Activated T-cell treated with anti-CD3 and anti-CD28 coated beads, Interleukin-2, amount 50 U/mL, for 24 hours (primary cell): ENCODE measurements at places on chromosomes 7 and 10.

DNA sequence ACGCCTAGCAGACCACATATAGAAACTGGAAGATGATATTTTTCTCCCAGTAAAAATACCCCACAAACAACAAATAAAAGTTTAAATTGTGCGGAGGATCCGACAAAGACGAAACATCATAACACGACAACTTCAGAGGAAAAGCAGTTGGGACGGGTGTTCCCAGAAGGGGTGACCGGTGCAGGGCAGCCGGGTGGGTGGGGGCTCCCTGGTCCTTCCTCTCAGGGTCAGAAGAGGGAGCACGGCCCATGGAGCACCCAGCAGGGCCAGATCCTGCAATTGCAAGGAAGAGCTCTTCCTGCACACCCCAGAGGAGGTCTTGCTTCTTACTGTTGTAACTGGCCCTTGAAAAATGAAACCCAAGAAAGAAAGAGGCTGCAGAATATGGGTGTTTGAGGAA is 608.5 kb upstream of the MKI67 start:
- no peak for DNase-seq

DNA sequence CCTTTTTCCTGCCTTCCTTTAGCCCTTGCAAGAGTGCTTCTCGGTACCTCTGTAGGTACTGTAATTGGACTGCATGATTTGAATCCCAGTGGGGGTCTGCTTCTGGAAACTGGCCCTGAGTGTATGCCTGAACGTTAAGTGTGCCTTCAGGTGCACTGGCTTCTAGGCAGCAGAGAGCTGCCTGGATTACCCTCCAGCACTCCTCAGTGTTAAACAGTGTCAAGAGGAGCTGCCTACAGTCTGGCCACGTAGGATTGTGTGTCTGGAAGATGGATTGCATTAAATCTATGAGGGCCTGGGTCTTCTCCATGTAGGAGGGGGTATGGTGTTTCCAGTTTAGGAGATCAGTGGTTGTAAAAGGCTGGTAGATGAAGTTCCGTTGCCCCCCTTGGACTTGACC is 103.7 kb downstream of the TRIM24 start:
- DNase-seq: no peak

DNA sequence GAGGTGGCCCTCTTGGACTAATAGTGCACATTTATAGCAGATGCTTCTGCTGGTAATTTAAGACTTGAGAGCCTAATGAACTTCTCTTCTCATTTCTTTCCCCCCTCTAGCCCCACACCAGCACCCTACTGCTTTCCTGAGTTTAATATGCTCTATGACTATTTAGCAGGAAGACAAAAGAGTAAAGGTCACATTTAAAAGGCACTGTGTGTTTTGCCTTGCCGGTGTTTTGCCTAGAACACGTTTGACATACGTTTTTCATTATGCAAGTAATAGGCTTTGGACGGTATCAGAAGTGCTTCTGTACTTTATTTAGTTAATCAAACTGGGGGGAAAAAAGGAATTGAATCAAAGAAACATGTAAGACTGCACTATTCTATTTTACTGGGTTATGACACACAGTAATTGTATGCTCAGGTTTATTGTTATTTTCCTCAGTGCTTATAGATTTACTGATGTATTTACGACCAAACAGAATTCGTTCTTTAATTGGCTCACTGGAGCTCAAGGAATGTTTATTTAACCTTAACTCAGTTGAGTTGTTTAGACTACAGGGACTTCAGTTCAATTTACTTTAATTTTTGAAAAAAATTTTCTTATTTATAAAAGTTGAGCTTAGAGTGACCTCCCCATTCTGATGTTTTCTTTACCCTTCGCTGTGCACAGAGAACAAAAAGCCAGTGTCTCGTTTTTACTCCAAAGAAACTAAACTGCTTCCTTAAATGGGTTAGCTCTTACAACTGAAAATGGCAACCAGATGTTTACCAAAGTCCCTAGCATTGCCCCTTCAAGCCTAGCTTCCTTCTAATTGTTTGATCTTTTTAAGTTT is 35.4 kb downstream of the CPED1 start:
- DNase-seq: no peak

GRCh38 chr10:10787586-10787985 is 230.1 kb upstream of the CELF2 start:
- DNase-seq: no peak

- no peak for DNase-seq
Measured at GRCh38 chr7:150503581-150503980, 11.1 kb upstream of the GIMAP7 start.

- DNase-seq: no peak
Measured at GRCh38 chr10:72086466-72087391, 1.6 kb downstream of the SPOCK2 start.

DNA sequence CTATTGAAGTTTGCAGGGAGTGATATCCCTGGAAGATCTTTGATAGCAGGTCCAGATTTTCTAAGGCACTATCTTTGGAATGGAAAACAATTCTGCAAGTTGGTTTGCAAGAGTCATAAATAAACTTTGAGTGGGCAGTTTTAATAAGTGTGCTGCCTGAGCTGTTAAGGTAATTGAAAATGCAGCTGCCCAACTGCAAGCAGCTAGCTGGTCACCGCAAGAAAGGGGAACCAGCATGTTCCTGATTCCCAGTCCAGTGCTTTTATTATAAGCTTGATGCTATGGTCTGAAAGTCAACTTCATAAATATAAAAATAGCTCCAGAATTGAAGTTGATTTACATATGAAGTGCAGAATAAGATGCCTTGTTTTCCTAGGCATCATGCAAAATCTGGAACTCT is 308.4 kb downstream of the ZNF248 start:
- no peak for DNase-seq

DNA sequence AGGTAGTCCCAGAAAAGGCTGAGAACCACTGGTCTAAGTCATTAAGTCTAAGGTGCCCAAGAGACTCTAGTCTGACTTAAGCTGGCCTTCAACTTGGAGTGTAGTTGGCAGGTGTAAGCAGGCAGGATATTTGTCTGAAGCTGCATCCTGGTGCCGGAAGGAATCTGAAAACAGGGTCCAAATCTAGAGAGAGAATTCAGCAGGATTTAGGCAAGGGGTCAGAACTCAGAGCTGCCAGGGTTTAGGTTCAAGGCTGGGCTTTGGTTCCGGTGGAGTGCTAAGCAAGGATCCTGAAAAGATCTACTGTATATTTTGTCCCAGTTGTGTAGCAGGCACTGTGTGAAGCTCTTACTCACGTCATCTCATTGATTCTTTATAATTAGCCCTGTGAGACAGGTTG is 16.5 kb upstream of the SEPTIN7 start:
- no peak for DNase-seq

GRCh38 chr7:30223896-30224295 is 60.5 kb upstream of the ZNRF2 start:
- no peak for DNase-seq

DNA sequence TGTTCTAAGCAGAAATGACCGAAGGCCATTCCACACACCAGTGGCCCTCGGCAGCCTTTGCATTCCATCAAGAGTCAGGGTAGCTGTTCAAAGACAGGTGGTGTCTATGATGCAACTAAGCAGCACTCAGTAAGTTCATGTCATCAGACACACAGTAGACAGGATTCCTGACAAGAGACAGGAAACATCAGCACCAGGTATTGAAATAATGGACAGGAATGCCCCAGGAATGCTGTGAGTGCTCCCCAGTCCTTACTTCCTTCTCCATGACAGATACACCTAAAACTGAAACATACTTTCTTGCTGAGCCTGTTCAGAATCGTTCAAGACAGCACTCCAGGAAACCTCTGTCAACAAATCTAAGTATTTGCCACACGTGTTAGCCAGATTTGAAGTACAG is 204.4 kb downstream of the TPST1 start:
- DNase-seq: no peak

GRCh38 chr7:81162771-81163525 is 244.1 kb upstream of the SEMA3C start:
- no peak for DNase-seq

DNA sequence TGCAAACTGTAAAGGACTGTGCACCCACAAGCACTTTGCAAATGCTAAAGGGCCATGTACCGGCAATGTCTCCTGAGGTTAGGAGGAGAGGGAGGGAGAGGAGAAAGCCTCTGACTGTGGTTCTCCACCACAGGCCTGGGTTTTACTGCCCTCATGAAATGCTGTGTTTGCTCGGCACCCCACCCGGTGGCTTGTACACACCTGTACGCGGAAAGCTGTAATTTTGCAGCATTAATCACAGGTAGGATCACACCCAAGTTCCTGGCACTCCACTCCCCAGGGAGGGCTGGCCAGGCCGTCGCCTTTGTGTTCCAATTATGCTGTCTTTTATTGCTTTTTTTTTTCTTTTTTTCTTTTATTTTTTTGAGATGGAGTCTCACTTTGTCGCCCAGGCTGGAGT is 78.5 kb upstream of the MYL10 start:
- DNase-seq: no peak

GRCh38 chr7:132255115-132255797 is 321.0 kb downstream of the PLXNA4 start:
- DNase-seq: no peak

GRCh38 chr10:63707254-63707910 is 186.2 kb downstream of the REEP3 start:
- no peak for DNase-seq

GRCh38 chr7:156031679-156032478 is 219.6 kb upstream of the SHH start:
- no peak for DNase-seq

DNA sequence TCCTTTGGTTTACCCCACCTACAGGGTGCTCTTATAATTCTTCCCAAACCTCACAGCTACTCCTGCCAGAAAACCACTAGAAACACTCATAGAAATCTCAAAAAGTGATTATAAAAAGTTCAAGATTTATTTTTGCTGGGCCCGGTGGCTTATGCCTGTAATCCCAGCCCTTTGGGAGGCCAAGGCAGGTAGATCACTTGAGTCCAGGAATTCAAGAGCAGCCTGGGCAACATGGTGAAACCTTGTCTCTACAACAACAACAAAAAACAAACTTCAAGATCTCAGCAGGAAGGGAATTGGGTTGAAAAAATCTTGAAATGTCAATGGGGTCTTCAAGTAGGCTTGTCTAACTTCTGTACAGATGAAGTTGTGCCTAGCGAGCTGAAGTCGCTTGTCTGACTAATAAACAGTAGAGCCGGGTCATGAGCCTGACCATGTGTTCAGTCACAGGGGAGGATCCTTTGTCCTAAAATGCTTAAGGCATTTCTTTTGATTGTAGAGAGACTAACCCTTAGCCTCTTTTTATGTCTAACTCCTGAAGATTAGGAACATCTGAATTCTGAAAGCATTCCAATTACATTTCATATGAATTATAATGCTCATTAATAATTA is 124.6 kb downstream of the NOC3L start:
- DNase-seq: no peak

DNA sequence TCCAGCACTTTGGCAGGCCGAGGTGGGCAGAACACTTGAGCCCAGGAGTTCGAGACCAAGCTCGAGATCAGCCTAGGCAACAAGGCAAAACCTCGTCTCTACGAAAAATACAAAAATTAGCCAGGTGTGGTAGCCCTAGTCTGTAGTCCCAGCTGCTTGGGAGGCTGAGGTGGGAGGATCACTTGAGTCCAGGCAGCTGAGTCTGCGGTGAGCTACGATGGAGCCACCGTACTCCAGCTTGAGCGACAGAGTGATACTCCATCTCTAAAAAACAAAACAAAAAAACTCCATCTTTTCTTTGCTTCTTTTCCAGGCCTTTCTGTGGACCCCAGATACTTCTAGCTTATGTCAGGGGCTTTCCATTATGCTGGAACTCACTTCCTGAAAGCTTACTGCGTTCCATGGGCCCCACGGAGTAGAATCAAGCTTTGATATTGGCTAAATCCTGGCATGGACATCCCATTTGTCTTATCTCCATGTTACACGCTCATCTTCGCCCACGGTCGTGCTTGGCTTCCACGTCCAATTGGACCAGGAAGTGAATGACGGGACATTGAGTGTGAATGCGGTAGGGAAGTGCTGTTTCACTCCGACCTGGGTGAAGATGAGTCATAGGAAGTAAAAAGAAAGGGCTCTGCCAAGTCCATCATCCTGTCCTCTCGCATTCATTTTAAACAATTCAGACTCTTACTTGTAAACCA is 45.7 kb downstream of the FAM171A1 start:
- DNase-seq: no peak
